Cerebellar nuclear complex (tissue), 1 donor: ENCODE measurements at places on chromosomes 5 and 9.

GRCh38 chr5:172795318-172795977 is 24.5 kb upstream of the DUSP1 start:
- DNase-seq = no peak

- no peak for DNase-seq
Measured at GRCh38 chr5:60540856-60541805, 158.8 kb downstream of the DEPDC1B start.

- DNase-seq = no peak
Measured at GRCh38 chr5:134545070-134545868, 19.8 kb downstream of the JADE2 start.

- DNase-seq = no peak
Measured at GRCh38 chr5:67547682-67548081, 351.1 kb upstream of the CD180 start.

DNA sequence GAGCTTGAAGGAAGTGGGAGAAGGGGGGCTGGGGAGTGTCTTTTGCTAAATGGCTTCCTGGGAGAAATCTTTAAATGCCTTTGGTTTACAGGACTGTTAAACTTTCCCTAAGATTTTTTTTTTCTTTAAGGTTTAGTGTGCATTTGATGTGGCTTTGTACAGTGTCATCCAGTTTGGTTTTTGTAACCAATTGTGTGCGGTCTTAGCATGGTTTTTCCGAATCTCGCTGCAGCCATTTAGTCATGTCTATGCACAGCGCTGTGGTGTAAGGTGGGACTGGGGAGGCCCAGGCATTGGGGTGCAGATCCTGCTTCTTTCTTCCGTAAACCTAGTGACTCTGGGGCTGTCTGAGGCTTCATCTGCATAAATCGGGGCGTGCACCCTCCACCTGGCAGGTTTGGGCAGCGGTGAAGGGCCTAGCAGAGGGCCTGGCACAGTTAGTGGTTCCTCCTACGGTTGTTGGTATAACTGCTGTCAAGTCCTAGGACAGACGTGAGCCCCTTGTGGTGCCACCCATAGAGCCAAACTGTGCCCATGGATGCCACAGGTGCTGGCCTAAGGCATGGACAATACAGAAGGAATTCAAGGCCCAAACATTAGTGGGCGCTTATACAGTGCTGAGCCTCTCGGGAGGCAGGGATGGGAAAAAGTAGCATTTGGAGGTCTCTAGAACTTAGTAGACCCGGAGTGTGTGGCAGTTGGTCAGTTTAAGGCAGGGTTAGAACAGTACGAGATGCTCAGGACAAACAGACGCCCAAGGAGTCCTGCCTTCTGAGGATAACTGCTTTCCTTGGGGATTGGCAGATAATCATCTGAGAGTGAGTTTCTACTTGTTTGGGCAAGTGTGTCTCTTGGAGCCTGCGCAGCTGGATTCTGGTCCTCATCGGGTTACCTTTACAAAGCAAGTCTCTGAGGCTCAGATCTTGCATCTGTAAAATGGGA is 1.5 kb downstream of the PRRC2B start:
- no peak for DNase-seq
